Activated naive CD8-positive, alpha-beta T cell treated with anti-CD3 and anti-CD28 coated beads for 36 hours (primary cell): ENCODE measurements at places on chromosomes 3 and 15.

DNA sequence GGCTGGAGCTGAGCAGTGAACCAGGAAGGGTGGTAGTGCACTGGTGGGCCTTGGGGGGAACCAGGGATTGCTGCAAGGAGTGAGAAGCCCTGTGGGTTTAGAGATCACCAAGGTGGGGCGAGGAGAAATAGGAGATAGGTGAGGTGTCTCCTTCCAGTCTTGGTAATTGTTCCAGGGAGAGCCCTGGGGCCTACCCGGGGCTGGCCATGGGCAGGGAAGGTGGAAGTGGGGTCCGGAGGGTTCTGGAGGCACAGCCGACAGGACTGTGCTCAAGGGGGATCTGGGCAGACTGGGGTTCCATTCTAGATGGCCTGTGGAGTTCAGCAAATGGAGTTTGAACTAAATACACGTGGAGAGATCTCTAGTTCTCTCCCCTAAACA, 4.5 kb downstream of the CHST13 start:
- DNase-seq: no peak

GRCh38 chr3:70933105-70933810, 620.8 kb upstream of the MDFIC2 start:
- DNase-seq: no peak

DNA sequence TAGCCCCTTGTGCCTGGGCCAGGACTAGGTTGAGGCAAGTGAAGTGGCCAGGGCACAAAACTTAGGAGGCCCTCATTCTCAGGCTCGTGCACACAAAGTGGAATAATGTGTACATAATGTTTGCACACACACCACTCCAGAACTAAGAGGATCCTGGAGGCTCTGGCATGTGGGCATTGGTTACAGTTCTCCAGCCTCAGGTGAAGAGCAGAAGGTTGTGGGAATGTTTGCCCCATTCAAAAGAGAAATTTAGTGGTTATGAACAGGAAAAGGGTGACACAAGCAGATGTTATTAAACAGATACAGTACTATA, 31.3 kb downstream of the ASB7 start:
- no peak for DNase-seq

- no peak for DNase-seq
Measured at GRCh38 chr3:189790658-189791057, 159.5 kb downstream of the TP63 start.

- DNase-seq: no peak
Measured at GRCh38 chr15:66195621-66196230, 57.8 kb downstream of the MEGF11 start.
